ENCODE measurements at places on chromosomes 4 and X. TPM values are rescaled to one million over a fixed set of nuclear protein-coding genes. Genes with fewer than 3 reads are reported as not detected.

DNA sequence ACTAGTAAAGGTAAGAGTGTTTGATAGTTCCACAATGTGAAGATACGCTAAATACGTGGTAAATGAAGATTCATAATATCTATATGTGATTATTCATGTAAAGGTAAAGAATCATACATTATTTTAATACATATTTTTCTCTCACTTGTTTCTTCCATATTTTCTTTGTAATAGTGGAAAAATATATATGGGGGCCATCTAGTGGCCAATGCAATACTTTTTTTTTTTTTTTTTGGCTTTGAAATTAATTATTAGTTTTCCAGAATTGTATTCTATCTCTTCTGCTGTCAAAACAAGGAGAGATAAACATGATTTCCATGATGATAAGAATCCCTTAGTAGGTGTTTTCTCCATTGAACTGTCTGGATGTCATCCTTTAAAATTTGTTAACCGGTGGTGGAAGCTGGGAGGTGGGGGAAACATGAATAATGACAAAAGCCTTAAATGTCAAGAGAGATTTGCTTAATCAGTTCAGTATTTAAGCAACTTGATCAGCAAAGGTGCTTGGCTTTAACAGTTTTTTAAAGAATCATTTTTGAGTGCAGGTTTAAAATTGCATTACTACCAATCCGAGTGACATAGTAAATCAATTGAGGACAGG is 508.7 kb upstream of the HTR2C start:
- H3K4me3 ChIP-seq = no peak overlapping the region
- H3K36me3 ChIP-seq = no peaks in the 10 kb centered on the region
- DNase-seq = no peak
- no peaks in the 10 kb centered on the region for H3K27me3 ChIP-seq

GRCh38 chr4:147707892-147708672 is 23.8 kb upstream of the ARHGAP10 start:
- H3K27me3 ChIP-seq = no peaks in the 10 kb centered on the region
- H3K36me3 ChIP-seq = no peaks in the 10 kb centered on the region
- no peak overlapping the region for H3K4me3 ChIP-seq
- DNase-seq = peak; percentile 42

DNA sequence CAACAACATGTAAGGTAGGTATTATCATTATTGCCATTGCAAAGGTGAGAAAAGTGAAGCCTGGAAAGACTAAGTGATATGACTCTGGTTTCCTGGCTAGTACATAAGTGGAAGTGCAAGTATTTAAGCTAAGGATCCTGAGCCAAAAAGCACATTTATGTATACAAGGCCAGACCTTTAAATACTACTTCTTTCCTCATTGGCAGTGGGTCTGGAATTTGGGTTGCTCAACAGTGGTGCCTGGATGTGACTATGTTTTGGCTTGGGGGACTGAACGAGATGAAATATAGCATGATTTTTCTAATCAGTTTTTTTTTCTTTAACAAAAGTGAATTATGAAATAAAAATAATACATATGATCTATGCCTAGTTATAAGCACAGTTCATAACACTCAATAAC is 7.4 kb upstream of the FGF13 start:
- H3K27me3 ChIP-seq = no peaks in the 10 kb centered on the region
- H3K4me1 ChIP-seq = no peaks in the 10 kb centered on the region
- DNase-seq = no peak
- H3K36me3 ChIP-seq = no peaks in the 10 kb centered on the region
- H3K27ac ChIP-seq = no peak overlapping the region

DNA sequence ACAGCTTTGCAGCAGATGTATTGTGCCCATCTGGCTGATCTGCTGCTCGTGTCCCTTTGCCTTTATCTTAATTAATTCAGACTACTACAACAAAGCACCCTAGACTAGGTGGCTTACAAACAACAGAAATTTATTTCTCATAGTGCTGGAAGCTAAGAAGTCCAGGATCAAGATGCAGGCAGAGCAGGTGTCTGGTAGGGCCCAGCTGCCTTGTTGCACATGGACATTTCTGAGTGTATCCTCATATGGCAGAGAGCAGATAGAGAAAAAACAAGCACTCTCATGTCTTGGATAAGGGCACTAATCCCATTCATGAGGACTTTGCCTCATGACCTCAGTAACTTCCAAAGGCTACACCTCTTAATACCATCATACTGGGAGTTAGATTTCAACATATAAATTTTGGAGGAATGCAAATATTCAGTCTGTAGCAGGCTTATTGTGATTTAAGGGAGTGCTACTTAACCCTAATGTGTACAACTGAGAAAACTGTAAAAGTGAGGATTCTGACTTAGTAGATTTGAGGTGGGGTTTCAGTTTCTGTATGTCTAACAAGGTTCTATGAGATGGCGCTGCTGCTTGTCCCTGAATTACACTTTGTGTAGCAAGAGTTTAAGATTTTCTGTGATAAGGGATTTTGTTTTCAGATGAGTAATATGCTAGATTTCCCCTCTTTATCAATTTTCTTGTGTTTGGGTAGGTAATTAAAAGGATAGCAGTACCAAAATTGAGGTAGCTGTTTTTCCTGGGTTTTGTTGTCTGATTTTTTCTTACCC is 473.2 kb upstream of the TECRL start:
- no peak overlapping the region for H3K27ac ChIP-seq
- no peaks in the 10 kb centered on the region for H3K27me3 ChIP-seq
- no peak overlapping the region for H3K4me3 ChIP-seq
- no peaks in the 10 kb centered on the region for H3K4me1 ChIP-seq

- no peaks in the 10 kb centered on the region for H3K4me1 ChIP-seq
- no peak overlapping the region for H3K4me3 ChIP-seq
- no peak overlapping the region for H3K27ac ChIP-seq
- no peak for DNase-seq
- H3K36me3 ChIP-seq = no peaks in the 10 kb centered on the region
- H3K27me3 ChIP-seq = no peaks in the 10 kb centered on the region
Measured at GRCh38 chr4:112668131-112668530, 31.2 kb downstream of the LARP7 start.

- H3K27me3 ChIP-seq = no peaks in the 10 kb centered on the region
- H3K27ac ChIP-seq = no peak overlapping the region
- no peak overlapping the region for H3K4me3 ChIP-seq
Measured at GRCh38 chr4:171956678-171957077, 143.5 kb downstream of the GALNTL6 start.

DNA sequence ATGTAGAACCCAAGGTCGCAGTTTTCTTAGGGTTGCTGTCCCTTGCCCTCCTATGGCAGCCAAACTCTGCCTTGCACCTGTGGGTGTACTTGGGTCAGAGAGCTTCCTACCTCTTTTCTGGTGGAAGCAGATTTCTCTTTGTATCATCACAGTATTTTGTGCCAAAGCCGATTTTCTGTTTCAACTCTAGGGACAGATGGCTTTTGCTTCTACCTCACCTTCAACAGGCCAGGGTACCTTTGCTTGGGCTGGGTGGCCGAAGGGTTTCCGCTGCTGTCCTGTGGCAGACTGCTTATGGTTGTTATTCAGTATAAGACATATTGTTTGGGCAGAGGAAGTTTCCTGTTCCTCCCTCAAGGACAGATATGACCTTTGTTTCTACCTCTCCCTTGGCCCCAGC is 22.4 kb downstream of the NEIL3 start:
- H3K27me3 ChIP-seq = no peaks in the 10 kb centered on the region
- no peak for DNase-seq
- no peaks in the 10 kb centered on the region for H3K36me3 ChIP-seq
- no peak overlapping the region for H3K27ac ChIP-seq
- H3K4me1 ChIP-seq = no peaks in the 10 kb centered on the region
- no peak overlapping the region for H3K4me3 ChIP-seq

- H3K27me3 ChIP-seq = no peaks in the 10 kb centered on the region
- DNase-seq = no peak
- H3K36me3 ChIP-seq = no peaks in the 10 kb centered on the region
- H3K27ac ChIP-seq = no peak overlapping the region
Measured at GRCh38 chrX:38175139-38175538, 45.5 kb downstream of the SRPX start.

- peak overlapping the region; percentile 95 for H3K27ac ChIP-seq
- peaks cover 35% of the 10 kb centered on the region for H3K4me1 ChIP-seq
- DNase-seq = peak; percentile 67
- peak overlapping the region; percentile 99 for H3K4me3 ChIP-seq
- peaks cover 3% of the 10 kb centered on the region for H3K36me3 ChIP-seq
Measured at GRCh38 chrX:132216806-132217202, 2.4 kb downstream of the RAP2C start.

DNA sequence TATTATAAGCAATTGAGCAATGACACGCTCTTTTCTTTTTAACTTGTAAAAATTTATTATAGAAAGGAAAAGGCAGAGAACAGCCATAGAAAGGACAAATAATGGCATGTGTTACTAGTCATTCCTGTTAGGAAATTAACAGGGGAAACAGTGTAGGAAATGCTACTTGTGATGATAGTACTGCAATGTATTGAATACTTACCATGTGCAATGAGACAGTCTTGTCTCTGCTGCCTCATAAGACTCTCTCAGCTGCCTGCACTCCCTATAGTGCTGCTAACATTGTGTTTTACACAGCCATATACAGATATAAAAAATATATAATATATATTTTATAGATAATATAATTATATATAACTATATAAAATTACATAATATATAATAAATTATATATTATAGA is 62.3 kb upstream of the SHOX start:
- H3K36me3 ChIP-seq = no peaks in the 10 kb centered on the region
- no peaks in the 10 kb centered on the region for H3K4me1 ChIP-seq
- H3K4me3 ChIP-seq = no peak overlapping the region
- no peaks in the 10 kb centered on the region for H3K27me3 ChIP-seq
- no peak overlapping the region for H3K27ac ChIP-seq

DNA sequence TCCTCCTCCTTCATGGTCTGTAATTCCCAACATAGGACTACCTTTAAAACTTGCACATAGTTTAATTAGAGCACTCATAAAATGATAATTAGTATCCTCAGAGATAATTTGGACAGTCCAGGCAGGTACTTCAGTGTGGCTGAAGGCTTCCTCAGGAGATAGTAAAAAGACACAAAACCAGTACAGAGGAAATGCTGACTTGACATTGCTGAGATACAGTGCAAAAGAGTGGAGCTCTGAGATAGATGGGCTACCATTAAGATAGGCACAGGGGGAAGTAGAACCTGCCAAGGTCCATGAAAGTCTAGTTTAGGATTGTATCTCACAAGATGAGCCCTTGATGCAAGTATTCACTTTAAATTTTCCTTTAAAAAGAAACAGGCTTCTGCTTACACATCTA is 91.0 kb downstream of the USP9X start:
- peaks cover 13% of the 10 kb centered on the region for H3K4me1 ChIP-seq
- H3K27me3 ChIP-seq = no peaks in the 10 kb centered on the region
- DNase-seq = no peak
- peaks cover 6% of the 10 kb centered on the region for H3K36me3 ChIP-seq
- no peak overlapping the region for H3K4me3 ChIP-seq

DNA sequence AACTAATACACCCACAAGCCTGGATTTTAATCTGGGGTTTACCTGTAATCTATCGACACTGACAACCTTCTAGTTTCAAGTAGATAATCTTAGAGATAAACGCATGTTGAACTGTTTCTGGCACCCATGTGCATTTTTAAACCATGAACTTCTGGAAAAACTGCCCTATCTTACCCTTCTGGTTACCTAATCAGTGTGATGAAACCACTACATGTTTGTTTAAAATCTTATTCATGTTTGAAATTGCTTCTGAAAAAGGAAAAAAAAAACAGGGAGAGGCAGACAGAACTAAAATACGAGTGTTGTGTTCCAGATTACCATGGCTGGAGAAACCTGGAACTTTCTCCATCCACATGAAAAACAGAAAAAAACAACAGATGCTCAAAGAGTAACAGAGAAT is 139.3 kb downstream of the MID1IP1 start:
- DNase-seq = no peak
- no peak overlapping the region for H3K4me3 ChIP-seq
- no peaks in the 10 kb centered on the region for H3K36me3 ChIP-seq

The ENPEP gene
- total RNA-seq = not detected

The HHIP gene
- not detected for total RNA-seq

The MID2 gene
- 13.3 TPM for total RNA-seq

The RXFP1 gene
- not detected for total RNA-seq

The SPANXN4 gene
- total RNA-seq = not detected

The NAA11 gene
- total RNA-seq = not detected

The GDPD2 gene
- total RNA-seq = not detected

The CT83 gene
- not detected for total RNA-seq

Data from CD8-positive, alpha-beta memory T cell (primary cell).